ENCODE measurements at places on chromosomes 16 and 17.
A peak's percentile ranks its signal among the peaks of the same experiment; 100 is the strongest.

- peak; percentile 88 for DNase-seq
Measured at GRCh38 chr17:18225121-18225641, at the start of gene LLGL1. Gene LLGL1 (plus strand): TSS chr17:18225635. CDS start chr17:18225683, 48 bp downstream.

GRCh38 chr17:36848008-36848902, 89.0 kb upstream of the LHX1 start:
- no peak for DNase-seq

DNA sequence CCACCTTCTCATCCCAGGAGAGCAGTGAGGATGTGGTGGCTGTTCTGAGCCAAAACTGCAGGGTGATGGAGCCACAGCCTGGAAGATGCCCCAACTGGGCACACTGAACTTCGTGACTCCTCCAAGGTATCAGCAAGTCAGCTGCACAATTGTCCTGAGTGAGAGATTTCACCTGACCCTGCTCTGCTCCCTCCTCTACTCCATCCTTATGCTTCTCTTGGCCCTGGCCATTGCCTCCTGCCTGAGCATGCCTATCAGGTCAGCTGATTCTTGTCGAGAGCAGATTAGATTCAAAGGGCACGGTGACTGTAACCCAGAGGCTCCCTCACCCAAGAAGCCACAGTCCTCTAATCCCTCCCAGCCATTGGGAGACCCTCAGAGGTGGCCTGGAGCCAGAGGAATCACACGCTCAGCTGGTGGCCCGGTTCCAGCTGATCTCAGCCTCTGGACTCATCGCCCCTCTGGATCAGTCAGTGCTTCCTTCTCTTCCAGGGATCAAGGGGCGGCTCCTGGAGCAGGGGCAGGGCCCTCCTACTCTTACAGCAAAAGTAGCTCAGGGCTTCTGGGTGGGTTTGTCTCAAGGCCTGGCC, 7.0 kb upstream of the CYB561 start:
- no peak for DNase-seq

DNA sequence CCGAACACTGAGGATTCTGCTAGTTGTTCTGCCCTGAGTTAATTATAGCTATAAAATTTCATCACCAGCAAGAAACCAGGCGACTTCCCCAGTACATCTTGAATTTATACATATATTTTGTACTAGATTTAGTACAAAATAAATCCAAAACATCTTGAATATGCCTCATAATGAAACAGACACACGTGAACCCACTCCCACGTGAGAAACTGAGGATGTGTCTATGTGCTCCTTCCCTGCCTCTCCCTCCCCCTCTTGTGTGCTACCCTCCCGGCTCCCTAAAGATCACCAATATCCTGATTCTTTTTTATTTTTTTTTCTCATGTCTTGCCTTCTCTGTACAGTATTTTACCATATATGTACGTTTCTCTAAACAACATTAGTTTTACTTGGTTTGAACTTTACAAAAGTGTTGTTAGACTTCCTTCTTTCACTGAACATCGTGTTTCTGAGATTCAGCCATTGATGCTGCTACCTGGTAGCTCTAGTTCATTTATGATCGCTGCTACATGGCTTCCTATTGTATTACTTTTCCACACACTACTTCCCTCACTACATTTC, 1.1 kb upstream of the LCMT1 start:
- DNase-seq: no peak

DNA sequence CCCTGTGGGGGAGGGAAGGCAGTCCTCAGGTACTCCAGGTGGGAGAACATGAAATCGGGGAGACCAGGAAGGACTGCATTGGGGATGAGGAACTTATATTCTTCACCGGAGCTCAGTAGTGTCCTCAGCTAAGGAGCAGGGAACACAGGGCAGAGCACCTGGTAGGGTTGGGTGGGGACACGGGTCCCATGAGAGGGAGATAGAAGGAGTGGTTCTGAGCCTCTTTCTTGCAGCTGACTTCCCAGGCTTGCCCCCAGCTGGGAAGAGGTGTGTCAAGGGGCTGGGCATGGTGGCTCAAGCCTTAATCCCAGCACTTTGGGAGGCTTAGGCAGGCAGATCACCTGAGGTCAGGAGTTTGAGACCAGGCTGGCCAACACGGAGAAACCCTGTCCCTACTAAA, 2.1 kb downstream of the FHOD1 start:
- no peak for DNase-seq

GRCh38 chr17:77332981-77333685, 192.4 kb downstream of the SEC14L1 start:
- DNase-seq: no peak

GRCh38 chr16:48811478-48811877, 201.5 kb upstream of the N4BP1 start:
- no peak for DNase-seq

DNA sequence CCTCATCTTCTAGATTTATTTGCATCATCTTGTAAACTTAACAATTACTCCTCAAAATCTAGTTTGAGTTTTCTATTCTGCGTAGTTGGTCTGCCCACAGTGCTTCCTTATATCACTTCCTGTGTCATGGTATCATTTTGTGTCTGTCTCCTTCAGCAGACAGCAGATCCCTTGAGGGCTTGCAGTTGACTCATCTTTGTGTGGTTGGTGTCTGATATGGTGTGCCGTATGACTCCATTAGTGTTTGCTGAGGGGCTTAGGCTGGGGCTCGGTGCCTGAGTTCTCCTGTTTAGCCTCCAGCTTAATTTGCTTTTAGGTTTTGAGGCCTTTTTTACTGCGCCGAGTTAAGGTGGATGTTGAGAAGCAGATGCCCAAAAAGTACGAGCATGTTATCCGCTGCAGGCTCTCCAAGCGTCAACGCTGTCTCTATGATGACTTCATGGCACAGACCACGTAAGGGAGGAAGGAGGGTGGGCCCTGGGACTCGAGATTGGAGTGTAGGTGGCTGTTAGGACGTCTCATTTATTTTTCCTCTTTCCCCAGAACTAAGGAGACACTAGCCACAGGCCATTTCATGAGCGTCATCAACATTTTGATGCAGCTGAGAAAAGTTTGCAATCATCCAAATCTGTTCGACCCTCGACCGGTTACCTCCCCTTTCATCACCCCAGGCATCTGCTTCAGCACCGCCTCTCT, 16.9 kb downstream of the SRCAP start:
- no peak for DNase-seq

DNA sequence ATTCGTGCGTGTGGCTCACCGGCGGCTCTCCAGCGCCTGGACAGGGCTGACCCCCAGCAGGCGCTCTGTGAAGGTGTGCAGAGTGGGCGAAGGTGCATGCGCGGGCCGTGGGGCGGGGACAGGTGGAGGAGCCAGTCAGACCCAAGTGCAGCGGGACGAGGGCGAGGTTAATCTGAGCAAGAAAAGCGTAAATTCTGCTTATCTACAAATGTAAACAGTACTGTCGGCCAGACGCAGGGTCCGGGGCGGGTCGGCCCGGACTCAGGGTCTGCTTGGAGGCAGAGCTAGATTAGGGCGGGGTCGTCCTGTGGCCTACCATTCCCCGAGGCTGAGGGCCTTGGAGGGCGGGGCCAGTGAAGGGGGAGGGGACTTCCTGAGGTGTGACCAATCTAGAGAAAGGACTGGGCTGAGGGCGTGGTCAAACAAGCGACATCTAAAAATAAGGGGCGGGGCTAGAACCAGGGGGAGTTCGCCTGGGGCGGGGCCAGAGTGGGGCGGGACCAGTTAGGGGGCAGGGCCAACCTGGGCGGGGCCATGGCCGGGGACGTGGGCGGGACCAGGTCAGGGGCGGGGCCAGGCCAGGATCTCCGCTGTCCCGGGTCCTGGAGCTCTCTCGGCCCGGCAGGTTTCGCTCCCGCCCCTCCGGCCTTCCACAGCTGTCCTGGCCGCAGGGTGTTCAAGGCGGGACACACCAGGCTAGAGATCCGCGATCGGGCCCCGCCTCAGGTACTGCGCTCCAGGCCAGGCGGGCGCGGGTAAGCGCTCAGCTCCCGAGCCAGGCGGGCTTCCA, at the start of gene SEC14L5:
Gene SEC14L5 (plus strand): TSS at position 611 of the 790 bp plus-strand sequence. CDS start 994 bp downstream, outside the sequence.
- peak; percentile 81 for DNase-seq

- DNase-seq: no peak
Measured at GRCh38 chr16:86521236-86522197, 11.2 kb downstream of the FOXF1 start.

- DNase-seq: no peak
Measured at GRCh38 chr17:35879773-35880654, at the start of gene CCL5. Gene CCL5 (minus strand): TSS chr17:35880360.

- no peak for DNase-seq
Measured at GRCh38 chr16:22813948-22814710, at the start of gene HS3ST2. Gene HS3ST2 (plus strand): TSS chr16:22814162. CDS start chr16:22814611, 449 bp downstream.

- no peak for DNase-seq
Measured at GRCh38 chr16:3573146-3573815, 3.9 kb downstream of the NLRC3 start.

DNA sequence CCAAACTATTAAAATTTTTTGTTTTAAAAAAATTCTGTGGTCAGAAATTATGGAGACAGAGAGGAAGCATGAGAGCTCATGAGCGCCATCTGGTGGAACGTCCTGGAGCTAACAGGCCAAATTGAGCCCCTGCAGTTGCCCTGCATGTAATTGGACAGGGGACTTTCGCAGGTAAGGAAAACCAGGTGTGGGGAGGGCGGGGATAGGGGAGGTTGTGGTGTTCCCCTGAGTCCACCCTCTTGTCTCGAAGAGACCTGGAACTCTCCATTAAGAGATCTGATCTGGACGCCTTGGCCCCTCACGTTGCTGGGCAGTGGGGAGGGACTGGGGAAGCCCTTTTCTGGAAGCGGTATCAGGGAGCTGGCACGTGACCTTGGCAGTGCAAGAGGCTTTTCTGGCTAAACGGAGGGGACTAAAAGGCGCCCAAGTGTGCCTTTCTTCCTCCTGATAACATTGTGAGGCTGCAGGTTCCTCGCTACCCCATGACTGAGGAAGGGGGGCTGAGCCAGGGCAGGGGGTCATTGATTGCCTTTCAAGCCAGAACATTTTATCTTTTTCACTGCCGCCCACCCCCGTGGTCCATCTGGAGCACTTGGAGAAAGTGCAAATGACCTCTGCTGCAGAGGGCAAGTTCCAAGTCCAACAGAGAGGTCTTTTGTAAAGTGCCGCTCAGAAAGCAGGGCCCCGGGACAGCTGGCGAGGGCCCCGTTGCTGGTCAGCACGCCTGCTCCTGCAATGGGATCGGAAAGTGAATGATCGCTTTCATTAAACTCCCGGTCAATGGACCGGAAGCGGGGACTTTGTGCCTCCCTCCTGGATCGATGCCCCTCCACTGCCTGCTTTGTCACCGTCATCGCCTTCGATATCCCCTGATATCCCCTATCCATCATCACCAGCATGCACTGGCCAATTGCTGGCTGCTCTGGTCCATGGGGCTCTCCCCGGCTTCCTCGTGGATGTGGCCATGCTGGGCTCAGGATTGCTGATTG, 18.4 kb downstream of the PDILT start:
- no peak for DNase-seq

GRCh38 chr16:87457061-87457611, 35.7 kb downstream of the ZCCHC14 start:
- DNase-seq: no peak

DNA sequence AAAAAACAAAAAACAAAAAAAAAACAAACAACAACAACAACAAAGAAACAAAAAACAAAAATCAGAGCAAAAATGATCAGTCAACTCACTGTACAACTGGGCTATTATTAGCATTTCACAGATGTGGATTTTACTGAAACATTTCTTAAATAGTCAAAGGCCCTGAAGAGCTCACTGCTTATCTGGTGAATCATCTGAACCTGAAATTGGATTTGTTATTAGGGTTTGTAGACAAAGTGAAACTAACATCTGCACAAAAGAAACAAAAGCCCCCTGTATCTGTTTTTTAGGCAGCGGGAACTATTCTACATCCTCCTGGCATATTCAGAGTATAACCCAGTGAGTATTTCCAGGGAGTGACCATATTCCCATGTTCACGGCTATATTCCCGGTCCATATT, 32.6 kb upstream of the KSR1 start:
- no peak for DNase-seq

GRCh38 chr17:48215583-48216139, 108.1 kb downstream of the SNX11 start:
- DNase-seq: no peak

DNA sequence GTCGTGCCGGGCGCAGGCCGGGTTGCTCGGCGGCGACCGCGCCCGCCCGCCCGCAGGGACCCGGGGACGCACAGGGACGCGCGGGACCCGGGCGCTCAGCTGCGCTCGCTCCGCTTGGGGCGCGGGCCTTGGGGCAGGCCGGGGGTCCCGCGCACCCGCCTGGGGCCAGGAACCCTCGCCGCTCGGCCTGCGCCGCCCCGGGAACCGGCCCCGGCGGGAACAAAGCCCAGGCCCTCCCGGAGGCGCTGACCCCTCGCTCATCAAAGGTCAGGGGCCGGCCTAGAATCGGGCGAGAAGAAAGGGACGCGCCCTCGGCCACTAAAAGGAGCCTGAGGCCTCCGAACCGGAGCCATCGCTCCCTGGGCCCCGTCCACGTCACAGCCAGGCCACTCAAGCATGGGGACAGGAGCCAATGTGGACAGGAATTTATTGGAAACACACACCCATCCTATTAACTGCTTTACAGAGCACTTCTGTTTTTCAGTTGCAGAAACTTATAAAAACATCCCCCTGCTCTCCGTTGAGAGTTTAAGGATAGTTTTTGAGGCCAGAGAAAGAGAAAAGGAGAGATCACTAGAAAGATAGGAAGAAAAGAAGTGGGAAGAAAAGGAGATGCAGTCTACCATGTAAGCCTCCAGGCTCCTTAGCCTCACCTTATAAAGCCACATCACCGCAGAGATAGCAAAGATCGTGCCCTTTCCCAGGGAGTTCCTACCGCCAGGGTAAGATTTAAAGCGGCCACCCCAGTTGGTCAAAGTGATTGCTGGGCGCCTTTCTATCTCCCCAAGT, 558 bp upstream of the ZFHX3 start:
- DNase-seq: no peak

GRCh38 chr16:83045790-83046189, 419.0 kb downstream of the CDH13 start:
- DNase-seq: no peak

DNA sequence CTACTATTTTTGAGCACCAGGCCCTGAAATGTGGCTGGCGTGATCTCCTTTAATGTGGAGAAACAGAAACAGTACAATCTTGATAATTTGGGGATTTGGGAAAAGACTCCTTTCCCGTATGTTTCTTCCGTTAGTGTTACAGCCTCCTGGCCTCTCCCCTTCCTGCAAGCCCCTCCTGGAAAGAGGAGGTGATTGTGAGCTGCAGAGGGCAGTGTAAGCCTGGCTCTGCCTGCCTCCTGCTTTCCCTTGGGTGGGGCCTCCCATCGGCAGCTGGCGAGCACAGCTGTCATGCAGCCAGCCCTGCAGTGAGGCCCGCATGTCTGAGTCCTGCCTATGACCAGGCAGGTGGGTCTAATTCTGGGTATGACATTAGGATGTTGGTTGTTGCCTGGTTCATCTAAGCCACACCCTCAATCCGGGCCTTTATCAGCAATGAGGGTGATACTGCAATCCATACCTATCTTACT, 48.7 kb upstream of the WSB1 start:
- DNase-seq: peak; percentile 48

GRCh38 chr17:39663688-39664580, 1.2 kb upstream of the TCAP start:
- no peak for DNase-seq

Data from esophagus squamous epithelium (tissue), 5 donors.